Stimulated activated CD8-positive, alpha-beta memory T cell treated with anti-CD3 and anti-CD28 coated beads, Interleukin-4, amount 100 ng/mL, for 1 hour (primary cell): ENCODE measurements at places on chromosomes 11 and 22.

GRCh38 chr11:8707541-8708191 is 25.1 kb downstream of the RPL27A start:
- DNase-seq: no peak

GRCh38 chr11:64132191-64132771 is 33.6 kb downstream of the MACROD1 start:
- DNase-seq: no peak

DNA sequence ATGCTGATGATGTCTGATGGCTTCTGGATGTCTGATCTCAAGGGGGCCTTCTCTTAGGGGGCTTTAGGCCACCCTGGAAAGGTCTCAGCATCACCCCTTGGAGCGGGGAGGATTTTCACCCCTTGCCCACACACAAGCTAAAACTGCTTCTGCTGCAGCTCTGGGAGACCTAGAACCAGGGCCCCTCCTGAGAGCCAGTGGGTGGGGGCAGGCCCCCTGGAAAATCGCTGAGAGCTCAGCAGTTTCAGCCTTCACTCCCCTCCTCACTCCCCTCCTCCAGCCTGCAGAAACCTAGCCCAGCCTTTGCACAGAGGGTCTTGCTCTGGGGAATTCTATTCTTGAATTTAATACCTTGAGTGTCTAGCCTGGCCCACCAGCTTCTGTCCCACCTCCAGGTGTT is 17.2 kb downstream of the CD6 start:
- DNase-seq: no peak

DNA sequence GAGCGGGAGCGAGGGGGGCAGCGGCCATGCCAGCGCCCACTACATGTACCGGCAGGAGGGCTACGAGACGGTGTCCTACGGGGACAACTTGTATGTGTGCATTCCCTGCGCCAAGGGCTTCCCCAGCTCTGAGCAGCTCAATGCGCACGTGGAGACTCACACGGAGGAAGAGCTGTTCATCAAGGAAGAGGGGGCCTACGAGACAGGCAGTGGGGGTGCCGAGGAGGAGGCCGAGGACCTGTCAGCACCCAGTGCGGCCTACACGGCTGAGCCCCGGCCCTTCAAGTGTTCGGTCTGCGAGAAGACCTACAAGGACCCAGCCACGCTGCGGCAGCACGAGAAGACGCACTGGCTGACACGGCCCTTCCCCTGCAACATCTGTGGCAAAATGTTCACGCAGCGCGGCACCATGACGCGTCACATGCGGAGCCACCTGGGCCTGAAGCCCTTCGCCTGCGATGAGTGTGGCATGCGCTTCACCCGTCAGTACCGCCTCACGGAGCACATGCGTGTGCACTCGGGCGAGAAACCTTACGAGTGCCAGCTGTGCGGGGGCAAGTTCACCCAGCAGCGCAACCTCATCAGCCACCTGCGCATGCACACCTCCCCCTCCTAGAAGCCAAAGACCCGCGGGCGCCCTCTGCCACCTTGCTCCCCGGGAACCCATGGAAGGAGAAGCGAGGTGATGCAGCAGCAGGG is 20.9 kb upstream of the TMEM191C start:
- DNase-seq: no peak

- no peak for DNase-seq
Measured at GRCh38 chr11:47178737-47179654, 2.3 kb upstream of the ARFGAP2 start.

GRCh38 chr22:24037851-24038765 is 27.0 kb downstream of the CABIN1 start:
- no peak for DNase-seq

GRCh38 chr11:86440305-86440716 is 65.6 kb downstream of the CCDC81 start:
- DNase-seq: no peak

DNA sequence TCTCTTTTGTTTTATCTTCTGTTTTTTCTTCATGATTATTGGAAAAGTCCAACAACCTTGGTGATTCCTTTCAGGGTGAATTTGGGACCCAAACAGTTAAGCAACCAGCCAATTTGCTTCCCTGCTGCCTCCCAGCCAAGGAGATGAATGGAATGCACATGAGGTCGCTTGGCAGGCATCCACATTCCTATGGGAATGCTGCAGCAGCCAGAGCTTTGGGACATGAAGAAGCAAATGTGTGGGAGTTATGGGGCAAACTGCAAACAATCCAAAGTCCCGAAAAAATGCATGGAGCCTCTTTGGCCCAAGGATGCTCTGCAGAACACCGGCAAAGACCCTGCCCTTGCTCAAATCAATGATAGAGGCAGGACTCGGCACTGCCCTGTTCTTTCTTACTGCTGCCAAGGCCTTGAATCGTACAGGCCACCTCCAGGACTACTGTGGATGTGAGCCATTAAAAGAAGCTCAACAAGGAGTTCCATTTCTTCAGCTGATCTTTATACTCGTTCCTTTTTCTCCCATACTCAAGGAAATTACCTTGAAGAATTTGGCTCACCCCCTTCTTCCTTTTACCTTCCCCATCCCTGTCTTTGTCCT is 117.3 kb upstream of the TEAD1 start:
- no peak for DNase-seq

DNA sequence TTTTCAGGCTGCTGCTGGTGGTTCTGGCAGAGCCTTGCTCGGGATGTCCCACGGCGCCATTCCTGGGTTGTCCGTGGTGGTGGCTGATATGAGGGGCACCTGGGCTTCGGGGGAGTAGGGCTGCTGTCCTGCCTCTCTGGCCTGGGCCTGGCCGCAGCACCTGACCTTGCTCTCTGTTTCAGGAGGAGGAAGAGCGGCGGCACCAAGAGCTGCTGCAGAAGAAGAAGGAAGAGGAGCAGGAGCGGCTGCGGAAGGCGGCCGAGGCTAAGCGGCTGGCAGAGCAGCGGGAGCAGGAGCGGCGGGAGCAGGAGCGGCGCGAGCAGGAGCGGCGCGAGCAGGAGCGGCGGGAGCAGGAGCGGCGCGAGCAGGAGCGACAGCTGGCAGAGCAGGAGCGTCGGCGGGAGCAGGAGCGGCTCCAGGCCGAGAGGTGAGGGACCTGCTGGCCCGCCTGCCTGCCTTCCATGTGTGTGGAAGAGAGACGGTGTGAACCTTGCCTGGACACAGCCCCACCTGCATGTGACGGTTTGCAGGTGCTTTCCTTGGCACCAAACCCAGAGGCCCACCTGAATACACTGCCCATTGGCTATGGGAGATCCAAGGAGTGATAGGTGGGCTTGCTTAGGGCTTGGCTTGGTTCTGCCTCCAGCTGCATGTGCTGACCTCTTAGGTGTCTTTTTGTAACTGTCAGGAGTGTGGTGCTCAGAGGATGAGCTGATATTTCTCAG is 22.8 kb downstream of the INCENP start:
- DNase-seq: no peak

DNA sequence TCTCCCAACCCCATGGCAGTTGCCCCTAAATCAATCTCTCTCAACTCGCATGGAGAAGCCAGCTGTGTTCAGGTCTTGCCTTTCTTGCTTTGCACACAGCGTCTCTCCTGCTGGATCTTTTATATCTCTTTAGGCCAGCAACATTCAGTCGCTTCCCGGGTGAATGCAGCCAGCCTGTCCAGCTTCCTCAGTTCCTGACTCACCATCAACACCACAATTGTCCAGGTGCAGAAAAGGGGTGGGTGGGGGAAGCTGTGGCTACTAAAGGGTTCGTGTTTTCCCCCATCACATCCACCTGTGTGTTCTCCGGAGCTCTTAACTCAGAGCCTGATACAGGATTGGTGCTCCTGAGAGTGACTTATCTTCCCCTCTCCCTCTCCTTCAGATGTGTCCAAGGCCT is 116.5 kb downstream of the HIPK3 start:
- no peak for DNase-seq

GRCh38 chr11:74171630-74171968 is 510 bp downstream of the PPME1 start:
- DNase-seq: no peak

- DNase-seq: no peak
Measured at GRCh38 chr22:27435844-27436576, 365.5 kb downstream of the MN1 start.

DNA sequence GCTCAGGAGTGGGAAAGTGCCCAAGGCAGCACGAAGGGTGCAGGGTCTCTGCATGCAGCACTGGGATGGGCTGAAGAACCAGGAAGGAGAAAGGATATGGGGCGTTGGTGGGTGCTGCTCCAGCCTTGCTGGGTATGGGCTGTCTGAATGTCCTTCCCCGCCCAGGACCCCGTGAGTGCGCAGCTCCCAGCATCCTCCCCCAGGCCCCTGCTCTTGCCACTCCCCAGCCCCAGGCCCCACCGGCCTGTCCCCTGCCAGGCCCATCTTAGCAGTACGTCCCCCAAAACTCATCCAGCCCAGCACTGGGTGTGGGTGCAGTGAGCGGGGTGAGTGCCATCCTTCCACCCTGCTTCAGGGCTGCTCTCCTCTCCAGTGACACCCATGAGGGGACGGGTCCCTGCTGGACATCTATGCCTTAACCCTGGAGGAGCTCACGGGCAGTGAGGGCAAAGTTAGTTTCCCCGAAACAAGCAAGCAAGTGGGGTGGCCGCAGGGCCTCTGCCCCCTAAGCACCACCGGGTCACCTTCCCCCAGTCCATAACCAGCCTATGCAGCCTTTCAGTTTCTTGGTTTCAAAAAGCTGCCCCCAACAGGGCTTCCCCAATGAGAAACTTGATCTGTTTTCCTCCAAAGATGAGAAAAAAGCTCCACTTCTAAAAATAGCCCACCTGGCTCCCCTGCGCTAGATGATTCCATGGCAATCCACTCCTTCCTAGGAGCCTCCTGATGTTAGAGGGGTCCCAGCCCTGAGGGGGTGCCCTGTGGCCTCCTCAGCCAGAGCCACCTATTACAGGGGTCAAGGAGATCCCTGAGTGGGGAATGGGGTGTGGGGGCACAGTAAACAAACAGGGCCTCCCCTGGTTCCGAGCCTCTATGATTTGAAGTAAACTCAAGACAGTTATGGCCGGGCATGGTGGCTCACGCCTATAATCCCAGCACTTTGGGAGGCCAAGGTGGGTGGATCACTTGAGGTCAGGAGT is 103.8 kb downstream of the MORC2 start:
- DNase-seq: no peak

- DNase-seq: no peak
Measured at GRCh38 chr22:34781681-34782080, 284.3 kb upstream of the ISX start.

- DNase-seq: no peak
Measured at GRCh38 chr11:19679952-19680828, 32.4 kb upstream of the NAV2 start.

- no peak for DNase-seq
Measured at GRCh38 chr22:36373258-36373579, 14.5 kb downstream of the MYH9 start.

GRCh38 chr11:84383576-84383975 is 1097.4 kb upstream of the CCDC90B start:
- DNase-seq: no peak

GRCh38 chr11:45089251-45089650 is 57.2 kb upstream of the PRDM11 start:
- no peak for DNase-seq

DNA sequence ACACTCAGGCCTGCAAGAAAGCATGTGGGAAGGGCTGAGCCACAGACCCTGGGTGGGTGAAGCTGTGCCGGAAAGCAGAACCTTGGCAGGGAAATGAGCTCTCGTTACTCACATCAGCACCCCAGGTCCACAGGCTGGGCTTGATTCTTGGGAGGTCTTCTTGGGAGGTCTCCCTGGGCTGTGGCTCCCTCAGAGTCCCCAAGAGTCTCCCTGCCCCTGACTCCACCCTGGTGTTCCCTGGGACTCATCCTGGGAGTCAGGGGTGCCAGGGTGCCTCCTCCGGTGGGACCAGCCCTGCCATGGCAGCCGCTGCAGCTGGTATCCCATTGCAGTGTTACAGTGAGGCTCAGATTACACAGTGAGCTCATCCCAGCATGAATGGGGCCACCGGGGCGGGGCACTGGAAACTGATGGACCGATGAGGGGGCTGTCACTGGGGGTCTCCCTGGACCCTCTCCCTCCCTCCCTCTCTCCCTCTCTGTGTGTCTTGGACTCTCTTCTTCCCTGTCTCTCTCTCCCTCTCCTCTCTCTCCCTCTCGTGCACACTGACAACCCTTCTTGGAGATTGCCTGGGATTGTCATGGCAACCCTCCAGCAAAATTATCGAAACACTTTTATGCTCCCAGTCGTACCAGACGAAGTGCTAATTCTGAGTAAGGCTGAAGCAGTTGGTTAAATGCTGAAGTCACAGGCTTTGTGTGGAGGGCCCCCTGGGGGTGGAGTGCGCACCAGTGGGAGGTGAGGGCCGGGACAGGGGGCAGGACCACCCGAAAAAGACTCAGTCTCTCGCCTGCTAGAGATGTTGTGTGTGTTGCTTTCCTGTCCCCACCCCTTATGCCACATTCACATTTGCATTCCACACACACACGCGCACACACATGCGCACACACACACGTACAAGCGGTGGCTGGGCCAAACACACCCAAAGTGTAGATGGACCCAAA is 8.6 kb upstream of the C11orf96 start:
- DNase-seq: no peak

GRCh38 chr11:58580311-58580710 is 1.4 kb downstream of the ZFP91 start:
- no peak for DNase-seq

DNA sequence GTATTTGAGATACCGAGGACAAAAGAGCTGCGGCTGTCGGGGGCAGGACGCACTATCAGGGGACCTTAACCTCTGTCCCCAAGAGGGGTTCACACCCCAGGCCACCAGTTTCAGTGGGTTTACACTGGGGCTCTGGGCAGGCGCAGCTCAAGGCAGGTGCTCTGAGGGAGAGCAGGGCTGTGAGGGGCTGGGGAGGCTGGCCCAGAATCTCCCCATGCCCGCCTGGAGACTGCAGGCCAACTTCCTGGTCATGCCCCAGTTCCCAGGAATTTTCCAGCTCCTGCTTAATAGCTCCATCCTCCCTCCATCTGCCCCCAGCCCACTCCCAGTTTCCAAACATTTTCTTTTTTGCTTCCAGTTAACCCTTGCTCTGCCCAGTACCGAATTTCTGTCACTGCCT is 7.6 kb upstream of the PGA3 start:
- DNase-seq: no peak

- DNase-seq: no peak
Measured at GRCh38 chr22:49527611-49528419, 299.9 kb downstream of the BRD1 start.

DNA sequence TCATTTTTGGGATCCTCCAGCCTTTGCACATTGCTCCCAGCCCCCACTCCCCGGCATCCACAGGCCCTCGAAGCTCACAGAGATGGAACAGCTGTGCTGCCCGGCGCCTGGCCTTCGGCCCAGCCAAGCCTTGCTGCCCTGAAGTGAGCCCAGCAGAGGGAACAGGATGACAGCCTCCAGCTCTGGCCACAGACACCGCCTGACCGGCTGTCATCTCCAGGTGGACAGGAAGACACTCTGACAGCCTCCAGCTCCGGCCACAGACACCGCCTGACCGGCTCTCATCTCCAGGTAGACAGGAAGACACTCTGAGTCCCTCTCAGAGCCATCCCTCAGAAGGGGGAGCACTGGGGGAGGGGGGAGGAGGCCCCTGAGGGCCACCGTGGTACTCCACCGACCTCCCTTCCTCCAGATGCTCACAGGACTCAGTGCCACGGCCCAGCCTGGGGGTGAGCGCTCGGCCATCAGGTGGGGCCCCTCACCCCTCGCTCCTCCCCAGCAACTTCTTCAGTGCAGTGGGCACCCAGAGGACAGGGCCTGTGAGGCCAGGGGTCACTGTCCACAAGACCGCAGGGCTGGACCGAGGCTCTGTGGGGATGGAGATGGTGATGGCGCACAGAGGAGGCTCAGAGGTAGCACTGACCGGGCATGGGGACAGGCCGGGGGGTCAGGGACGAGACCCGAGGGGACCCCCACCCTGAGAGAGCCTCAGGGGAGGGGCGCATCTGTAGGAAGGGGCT is 58.6 kb downstream of the BRD1 start:
- DNase-seq: no peak
